Small intestine (tissue), 16 donors: ENCODE measurements at places on chromosomes 2 and 18.

- peak; percentile 64 for DNase-seq
These were observed 112.3 kb downstream of the RNF144A start for GRCh38 chr2:7029291-7030059.

- no peak for DNase-seq
These were observed 82.4 kb upstream of the TGIF1 start for GRCh38 chr18:3367491-3368091.

GRCh38 chr2:77920838-77921366, 398.7 kb upstream of the LRRTM4 start:
- no peak for DNase-seq

GRCh38 chr18:54359233-54359632, 1.5 kb downstream of the C18orf54 start:
- DNase-seq: no peak

- no peak for DNase-seq
These were observed 70.4 kb downstream of the EIPR1 start for GRCh38 chr2:3307236-3307635.

GRCh38 chr2:239661334-239662312, 260.8 kb upstream of the HDAC4 start:
- DNase-seq: no peak

DNA sequence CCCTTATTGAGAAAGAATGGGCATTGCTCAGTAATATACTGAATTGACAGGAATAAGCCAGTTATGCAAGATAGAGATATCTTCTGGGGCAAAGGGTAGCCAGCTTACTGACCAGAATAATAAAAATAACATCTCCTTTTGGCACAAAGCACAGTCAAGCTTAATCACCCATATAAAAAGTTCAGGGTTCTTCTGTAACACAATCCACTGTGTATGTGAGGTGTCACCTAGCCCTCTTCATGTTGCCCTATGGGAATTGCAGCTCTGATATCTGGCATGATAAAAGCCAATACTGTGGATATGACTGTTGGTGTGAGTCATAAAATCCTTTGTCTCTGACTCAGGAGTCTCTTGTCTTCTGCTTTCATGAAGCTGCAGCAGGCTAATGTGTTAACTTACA, 90.8 kb downstream of the DSEL start:
- no peak for DNase-seq

DNA sequence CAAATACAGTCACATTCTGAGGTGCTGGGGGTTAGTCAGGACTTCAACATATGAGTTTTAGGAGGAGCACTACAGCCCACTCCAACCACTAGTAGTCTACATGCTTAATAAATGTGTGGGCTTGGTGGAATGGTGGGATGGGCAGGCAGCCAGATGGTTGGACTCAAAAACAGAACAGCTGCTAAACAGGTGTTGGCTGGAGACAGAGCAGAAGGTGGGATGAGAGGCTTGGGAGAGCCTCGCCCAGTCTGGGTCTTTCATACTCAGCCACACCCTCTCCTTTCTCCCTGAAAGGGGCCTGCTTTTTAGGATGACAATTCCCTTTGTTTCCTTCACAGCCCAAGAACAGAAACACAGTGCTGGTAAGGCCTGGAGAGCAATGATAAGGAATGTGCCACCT, 143.9 kb upstream of the KLHL29 start:
- DNase-seq: no peak

GRCh38 chr2:43075811-43076585, 150.4 kb downstream of the ZFP36L2 start:
- no peak for DNase-seq

- DNase-seq: no peak
These were observed 218.8 kb downstream of the SCG2 start for GRCh38 chr2:223383315-223383714.

DNA sequence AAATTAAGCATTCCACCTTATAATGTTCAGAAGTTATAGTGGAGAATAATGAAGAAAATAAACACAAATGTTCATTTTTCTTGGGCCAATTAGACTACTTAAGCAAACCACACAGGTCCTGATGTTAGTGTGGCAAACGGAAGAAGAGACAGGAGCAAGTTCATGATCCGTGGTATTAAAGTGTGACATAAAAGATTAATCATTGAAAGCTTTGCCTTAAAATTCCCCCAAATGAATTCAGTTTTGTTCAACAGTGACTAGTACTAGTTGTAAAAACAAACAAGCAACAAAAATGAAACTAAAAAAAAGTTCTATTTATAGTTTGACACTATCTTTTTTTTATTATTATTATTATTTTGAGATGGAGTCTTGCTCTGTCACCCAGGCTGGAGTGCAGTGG, 73.7 kb downstream of the RFTN2 start:
- no peak for DNase-seq

DNA sequence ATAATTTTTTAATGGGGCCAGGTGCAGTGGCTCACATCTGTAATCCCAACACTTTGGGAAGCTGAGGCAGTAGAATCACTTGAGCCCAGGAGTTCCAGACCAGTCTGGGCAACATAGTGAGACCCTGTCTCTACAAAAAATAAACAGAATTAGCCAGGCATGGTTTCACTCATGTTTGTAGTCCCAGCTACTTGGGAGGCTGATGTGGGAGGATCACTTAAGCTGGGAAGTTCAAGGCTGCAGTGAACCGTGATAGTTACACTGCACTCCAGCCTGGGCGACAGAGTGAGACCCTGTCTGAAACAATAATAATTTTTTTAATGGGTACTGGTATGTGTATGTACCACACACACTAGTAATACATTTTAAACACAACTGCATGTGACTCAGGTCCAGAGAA, 2.4 kb downstream of the ARL6IP6 start:
- no peak for DNase-seq

- no peak for DNase-seq
These were observed 33.3 kb downstream of the ANTXR1 start for GRCh38 chr2:69046221-69046662.

DNA sequence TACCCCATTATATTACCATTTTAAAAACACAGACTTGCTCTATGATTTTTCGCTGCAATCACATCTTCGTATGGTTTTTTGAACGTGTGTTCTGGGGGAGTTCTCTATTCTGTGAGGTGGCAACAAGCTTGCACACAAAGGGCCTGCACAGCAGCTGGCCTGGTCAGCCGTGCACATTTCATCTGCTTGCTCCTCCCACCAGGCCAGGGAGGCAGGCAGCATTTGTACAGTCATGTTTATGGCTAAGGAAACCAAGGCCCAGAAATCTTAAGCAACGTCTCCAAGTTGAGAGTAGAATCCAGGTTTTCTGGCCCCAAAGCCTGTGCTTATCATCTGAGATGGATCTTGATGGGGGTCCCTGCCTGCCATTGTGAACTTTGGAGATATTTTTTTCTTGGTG, 106.4 kb upstream of the SMIM21 start:
- DNase-seq: no peak

DNA sequence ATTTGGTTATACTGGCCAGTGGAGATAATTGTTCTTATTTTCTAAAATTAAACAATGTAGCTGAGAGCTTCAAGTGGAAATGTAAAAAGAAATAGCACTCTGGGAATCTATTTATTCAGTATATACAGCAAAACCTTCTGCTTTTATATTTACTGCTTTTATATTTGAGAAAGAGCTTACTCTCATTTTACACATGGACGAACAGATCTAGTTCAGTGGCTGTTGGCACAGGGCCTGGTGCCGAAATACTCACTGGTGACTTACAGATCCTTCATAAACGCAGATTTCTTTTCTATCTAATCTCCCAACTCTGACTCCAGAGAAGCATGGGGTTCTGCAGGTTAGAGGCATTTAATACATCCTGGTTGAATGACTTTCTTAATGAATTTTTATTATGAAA, 266.2 kb downstream of the ASXL3 start:
- no peak for DNase-seq

DNA sequence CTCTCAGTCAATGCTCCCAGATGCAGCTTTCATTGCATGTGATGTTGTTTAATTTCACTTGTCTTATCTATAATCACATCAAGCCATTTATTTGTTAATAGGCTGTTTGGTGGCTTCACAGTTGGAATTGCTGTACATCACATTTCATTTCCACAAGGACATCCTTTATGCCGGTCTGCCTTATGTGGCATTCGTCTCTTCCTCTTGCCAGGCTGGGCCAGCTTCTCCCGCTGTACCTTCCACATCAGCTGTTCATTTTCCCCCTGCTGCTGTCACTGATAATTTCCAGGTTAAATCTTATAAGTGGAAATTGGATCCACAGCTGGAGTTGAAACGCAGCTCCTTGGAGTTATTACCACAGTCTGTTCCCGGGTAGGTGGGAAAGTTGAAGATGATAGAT, 110.6 kb downstream of the DPP10 start:
- DNase-seq: no peak

GRCh38 chr2:231769170-231770136, 11.6 kb downstream of the PDE6D start:
- DNase-seq: no peak

DNA sequence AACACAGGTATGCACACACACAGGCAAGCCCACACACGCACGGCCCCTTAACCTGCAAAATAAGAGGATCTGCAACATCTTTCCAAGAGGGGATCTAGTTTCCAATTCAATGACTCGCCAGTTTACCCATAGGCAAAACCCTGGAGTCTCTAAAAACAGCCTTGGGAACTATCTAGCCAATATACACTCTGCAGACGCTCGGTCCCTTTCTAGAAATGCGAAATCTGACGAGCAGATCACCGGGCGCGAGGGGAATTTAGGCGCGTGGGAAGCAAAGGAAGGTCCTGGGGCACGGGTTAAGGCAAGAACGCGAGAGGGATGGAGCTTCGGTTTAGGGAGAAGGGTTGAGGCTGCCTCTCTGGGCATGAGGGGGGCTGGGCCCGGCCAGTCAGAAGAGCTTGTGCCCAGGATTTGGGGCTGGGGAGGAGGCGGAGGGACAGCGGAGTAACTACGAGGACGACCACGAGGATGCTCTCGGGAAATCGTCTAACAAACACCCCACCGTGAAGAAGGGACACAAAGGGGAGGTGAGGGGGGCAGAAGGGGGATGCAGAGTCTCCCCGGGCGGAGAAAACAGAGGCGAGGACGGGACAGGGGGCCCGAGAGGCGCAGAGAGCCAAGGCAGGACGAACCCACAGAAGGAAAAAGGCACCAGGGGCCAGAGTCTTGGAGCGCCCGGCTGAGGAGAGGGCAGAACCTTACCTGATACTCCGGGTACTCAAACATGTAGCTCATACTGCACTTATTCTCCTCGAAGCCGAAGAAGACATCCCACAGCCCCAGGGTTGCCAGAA, 542 bp downstream of the PGAP1 start:
- peak; percentile 31 for DNase-seq

DNA sequence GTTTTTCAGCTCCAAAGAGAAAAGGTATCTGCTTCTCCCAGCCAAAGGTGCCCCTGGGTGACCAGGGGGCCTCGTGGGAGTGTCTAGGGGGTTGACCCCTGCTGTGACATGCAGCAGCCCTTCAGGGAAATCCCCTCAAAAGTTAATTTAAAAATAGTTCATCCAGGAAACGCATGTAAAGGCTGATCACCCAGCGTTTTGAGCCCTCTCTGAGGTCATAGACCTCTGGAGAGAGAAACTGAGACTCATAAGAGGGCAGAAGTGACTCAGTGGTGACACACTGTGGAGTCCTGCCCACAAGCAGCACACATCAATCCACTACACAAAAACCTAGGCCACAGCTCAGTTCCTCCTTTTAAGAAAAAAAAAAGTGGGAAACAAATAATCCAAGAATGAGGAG, 11.9 kb downstream of the GAL3ST2 start:
- no peak for DNase-seq

- DNase-seq: no peak
These were observed 68.8 kb downstream of the PTPRM start for GRCh38 chr18:7635948-7636347.

DNA sequence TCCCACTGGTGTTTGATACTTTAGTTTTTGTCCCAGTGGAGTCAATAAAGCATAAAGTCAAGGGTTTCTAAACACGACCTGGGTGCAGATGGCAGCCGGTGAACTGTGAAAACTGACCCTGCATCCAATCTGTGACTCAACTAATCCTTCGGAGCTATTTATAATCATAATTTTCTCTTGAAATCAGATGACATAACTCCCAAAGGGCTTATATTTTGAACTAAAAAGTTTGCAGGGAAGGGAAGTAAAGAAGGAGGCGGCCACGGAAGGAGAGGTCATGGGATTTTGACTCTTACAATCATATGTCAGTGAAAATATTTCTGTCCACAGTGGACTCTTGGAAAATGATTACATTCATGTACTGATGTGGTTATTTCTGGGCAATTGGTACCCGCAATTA, 178.5 kb downstream of the PDE1A start:
- no peak for DNase-seq

- no peak for DNase-seq
These were observed 87.5 kb downstream of the POLR1A start for GRCh38 chr2:86017901-86018896.

- DNase-seq: peak; percentile 87
These were observed 38.7 kb downstream of the SDC1 start for GRCh38 chr2:20186078-20186854.

DNA sequence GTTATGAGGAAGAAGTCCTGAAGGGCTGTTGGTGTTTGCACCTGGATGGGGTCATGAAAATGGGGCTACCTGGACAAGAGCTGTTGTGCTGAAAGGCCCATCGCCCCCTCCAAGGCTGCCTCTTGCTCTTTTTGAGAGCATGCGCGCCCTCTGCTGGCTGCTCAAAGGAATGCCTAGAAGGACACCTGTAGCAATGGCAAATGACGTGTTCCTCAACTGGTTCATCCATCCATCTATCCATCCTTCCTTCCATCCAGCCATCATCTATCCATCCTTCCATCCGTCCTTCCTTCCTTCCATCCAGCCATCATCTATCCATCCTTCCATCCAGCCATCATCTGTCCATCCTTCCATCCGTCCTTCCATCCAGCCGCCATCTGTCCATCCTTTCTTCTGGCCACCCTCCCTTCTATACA, 17.2 kb upstream of the RPL31 start:
- DNase-seq: peak; percentile 67

GRCh38 chr2:68853035-68853434, 18.2 kb downstream of the BMP10 start:
- DNase-seq: no peak

- DNase-seq: no peak
These were observed 54.2 kb upstream of the SEMA4C start for GRCh38 chr2:96923810-96924774.

DNA sequence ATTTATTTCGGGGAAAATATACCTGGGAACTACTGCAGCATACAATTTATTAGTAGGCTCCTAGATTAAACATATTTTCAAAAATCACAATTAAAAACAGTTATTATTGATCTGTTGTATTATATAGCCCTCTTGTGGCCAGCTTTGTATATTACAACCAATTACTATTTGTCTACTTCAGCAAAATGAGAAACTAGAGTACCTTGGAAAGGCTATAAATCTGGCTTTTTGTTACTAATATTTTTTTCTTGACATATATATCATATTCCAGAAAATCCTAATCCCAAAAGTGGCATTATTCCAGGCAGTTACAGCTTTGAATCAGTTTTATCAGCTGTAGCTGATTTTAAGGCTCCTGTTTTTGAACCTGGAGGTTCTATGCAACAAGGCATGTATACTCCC, 101.2 kb downstream of the UBR3 start:
- DNase-seq: peak; percentile 49
